Panc1 (cell line): ENCODE measurements at places on chromosomes 3 and 15. TPM values are rescaled to one million over a fixed set of nuclear protein-coding genes. Genes with fewer than 3 reads are reported as not detected.

KBTBD8 gene
- 0.98 TPM for total RNA-seq

RHCG gene
- total RNA-seq = 3.0 TPM

CPNE9 gene
- total RNA-seq = 0.13 TPM

MBNL1 gene
- total RNA-seq = 140 TPM

TMF1 gene
- total RNA-seq = 18.7 TPM

ESYT3 gene
- 2.6 TPM for total RNA-seq

SRGAP3 gene
- total RNA-seq = 0.82 TPM

CFAP91 gene
- 0.90 TPM for total RNA-seq
